Pancreas (tissue), 10 donors: ENCODE measurements at places on chromosomes 2 and 18. TPM values are rescaled to one million over a fixed set of nuclear protein-coding genes. Genes with fewer than 3 reads are reported as not detected.

CDH19 gene
- polyA plus RNA-seq = 0.30 TPM

GRCh38 chr18:5942591-5942990 is 47.3 kb upstream of the TMEM200C start:
- DNase-seq = no peak

GRCh38 chr2:122707224-122707824 is 951.9 kb downstream of the TSN start:
- DNase-seq = no peak

DNA sequence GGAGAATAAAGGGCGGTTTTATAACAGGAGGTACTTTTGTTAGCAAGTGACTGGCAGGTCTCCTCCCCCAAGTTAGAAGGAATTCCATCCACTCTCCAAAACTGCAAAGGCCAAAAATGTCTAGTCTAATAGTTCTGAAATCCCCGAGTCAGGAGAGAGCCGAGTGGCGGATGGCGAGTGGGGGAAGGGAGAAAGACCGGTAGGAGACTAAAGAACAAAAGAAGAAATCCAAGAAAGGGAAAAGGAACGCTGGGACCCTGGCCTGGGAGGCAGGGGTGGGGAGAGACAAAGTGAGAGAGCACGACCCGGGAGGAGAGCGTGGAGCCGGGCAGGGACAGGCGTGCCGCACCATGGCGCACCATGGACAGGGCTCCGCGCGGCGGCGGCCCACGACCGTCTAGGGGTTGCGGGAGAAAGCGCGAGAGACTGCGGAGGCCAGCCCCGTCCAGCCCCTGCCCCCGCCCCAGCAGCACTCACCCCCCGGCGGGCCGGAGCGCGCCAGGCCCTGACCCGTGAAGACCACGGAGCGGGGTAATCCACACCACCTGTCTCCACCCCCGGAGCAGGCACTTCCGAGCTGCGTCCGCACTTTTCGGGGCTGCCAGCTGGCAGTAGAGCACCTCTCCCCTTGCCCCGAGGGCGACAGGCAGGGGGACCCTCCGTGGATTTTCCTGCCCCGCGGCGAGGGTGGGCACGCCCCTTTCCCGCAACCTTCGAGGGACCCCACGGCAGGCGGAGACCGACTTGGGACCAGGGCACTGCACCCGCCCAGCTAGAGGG is 1.6 kb downstream of the CDH2 start:
- DNase-seq = peak; percentile 77

DNA sequence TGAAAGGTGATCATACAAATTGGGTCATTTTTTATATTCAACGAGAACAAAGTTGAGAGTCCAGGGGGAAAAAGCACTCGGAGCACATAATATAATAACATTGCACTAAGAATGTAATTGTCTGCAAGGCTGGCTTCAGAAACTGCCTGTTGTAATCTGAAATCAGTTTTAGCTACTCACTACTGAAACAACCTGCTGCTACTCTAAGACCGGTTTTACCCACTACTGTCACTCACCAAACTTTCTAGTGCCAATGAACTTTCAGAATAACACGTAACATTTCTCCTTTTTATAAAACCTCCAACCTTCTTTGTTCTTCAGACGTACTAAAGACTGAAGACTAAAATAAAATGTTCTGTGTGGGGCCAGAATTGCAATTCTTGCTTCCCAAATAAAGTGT is 11.5 kb upstream of the CYB5A start:
- DNase-seq = no peak

DNA sequence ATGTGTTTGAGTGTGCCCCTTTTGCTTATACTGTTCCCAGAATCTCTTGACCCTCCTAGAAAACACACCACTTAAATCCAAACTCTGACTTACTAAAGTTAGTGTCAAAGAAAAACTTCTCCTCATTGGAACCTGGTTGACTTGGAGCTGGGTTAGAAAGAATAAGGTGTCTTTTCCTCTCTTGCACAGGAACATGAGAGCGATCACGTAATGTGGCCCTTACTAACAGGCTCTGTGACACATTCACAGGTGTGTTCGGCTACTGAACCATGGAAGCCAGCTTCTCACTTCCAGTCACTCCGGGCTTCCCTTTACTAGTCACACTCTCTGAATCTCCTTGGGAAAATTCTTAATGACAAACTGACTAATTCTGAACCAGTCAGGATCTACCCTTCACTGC is 5.4 kb upstream of the POU3F3 start:
- no peak for DNase-seq

DNA sequence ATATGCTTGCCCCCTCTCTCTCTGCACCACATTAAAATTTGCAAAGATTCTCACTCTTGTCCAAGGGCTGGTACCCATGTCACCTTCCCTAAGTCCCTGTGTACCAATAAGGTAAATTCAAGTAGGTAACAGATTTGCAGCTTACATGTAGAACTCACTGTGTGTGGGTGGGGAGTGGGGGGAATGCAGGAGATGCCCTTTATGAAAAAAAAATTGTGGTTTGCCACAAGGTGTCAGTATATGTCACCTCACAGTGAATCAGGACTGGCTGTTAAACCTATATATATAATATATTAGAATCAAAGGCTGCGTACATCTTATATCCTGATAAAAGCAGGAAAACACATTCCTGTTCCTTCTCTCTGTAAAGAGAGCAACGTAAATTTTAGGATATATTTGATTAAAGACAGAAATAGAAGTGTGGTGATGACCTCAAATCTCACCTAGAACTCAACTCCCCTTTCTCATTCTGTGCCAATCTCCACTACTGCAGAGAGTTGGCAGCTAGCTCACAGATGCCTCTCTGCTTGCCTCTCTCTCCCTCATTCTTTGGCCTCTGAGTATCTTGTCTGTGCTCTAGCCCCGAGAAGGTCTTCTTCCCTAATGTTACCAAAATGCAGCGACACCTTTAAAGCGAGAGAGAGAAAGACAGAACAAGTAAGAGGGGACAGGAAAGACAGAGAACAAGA is 536 bp downstream of the XDH start:
- DNase-seq = no peak

- no peak for DNase-seq
Measured at GRCh38 chr18:475202-476031, 25.1 kb downstream of the COLEC12 start.

DNA sequence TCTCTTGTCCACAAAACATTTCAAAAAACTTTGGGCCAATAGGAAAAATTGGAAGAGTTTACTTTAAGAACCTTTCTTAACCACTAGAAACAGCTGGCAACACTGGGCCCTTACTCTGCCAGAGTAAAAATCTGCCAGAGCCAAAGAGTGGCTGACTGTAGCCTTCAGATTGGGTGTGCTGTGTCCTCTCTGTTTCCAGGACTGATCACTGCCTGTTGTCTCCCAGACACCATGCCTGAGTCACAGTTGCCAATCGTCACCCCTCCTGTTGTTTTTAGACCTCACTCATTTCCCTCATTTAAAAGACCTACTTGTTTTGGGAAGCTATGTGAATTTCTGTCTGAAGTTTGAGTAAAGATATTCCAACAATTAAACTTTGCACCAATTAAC is 159.1 kb downstream of the PPP1R1C start:
- no peak for DNase-seq

DNA sequence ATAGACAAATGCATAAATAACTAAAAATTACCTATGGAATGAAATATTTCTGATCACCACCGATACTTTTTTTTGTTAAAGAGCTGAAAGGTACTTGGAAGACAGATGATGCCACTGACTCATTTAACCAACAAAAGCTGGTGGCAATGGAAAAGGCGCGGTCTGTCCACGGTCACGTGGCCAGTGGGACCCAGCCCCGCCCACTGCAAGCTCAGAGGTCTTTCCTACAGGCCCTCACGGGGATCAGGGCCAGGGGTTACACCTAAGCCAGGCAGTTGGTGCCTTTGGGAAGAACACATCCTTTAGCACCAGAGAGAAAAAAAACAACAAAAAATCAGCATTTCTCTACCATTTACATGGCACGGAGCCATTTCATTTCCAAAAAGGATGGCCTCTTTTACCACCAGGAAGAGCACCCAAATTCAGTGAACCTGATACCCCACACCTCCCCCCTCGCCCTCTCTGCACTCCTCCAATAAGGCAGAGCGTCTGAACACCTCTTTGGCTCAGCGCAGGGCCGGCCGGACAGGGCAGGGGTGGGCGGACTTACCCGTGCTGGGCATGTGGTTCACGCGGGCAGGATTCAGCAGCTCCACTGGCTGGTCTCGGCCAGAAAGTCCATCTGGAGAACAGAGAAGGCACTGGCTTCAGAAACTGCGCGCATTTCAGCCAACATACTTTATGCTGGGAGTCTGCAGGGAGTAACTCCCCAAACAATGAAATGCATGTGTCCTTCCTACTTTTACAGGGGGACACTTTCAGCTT is 164.6 kb downstream of the HDAC4 start:
- no peak for DNase-seq

LIPG gene
- 1.1 TPM for polyA plus RNA-seq

DNA sequence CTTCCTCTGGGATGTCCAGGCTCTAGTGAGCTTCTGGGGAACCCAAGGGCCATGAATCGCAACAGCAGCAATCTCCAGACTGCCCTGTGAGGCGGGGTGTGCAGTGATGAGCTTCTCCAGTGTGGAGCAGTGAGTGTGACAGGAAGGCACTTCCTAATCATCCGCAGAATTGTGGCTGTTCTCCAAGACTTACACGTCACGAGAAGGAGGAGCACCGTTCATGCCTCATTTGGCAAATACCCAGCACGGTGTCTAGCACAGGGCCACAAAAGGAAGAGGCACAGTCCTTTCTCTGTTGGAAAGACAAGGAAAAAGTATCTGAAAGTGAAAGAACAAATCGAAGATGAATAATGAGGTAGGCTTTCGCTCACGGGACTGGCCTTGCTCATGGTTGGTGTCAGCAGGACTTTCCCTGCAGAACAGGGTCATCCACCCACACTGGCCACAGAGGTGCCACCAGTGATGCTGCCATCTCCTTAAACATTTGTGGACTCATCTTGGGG is 125.1 kb upstream of the HAAO start:
- DNase-seq = no peak

GRCh38 chr2:73027340-73027739 is 44.2 kb downstream of the SFXN5 start:
- no peak for DNase-seq
